ENCODE measurements at places on chromosomes 7 and 10.

DNA sequence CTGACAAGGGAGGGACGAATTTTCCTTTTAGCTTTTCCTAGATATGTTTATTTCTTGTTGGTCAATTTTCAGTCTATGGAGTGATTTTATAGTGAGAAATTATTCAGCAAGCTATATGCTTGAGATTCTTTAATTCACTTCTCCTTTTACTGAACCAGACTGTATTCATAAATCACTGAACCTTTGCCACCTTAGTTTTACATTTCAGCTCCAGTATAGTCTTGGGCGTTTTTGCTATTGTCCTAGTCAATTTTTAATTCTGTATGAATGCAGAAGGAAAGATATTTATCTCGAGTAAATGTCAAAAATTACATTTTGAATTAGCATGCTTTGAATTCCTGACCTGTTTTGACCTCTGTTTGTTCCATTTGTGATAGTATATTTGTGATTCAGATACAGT is 468.9 kb downstream of the IPMK start:
- DNase-seq = no peak

GRCh38 chr10:44589944-44590449 is 205.1 kb upstream of the CXCL12 start:
- no peak for DNase-seq

DNA sequence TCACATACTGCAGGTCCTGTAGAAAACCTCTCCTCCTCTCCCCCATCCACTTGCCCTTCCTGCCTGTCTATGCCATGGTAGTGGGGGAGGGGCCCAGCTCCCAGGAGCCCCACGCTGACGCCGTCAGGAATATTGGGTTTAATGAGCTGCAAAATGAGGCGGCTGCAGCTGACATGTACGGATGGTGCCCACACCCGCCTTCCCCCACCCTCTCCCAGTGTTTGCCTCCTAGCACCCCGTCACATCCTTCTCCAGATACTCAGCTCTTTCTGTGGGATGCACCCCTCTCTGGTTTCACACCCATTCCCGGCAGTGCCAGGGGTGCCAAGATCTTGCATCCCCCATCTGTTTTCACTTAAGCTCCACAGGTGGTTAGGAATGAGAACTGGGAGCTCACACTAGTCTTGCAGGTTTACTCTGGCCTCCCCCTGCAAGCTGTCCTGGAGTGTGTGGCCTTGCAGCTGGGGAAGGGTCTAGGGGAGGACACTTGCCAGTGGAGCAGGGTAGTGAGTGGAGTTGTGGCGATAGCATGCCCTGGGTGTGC is 26.1 kb downstream of the GBX1 start:
- DNase-seq = no peak

DNA sequence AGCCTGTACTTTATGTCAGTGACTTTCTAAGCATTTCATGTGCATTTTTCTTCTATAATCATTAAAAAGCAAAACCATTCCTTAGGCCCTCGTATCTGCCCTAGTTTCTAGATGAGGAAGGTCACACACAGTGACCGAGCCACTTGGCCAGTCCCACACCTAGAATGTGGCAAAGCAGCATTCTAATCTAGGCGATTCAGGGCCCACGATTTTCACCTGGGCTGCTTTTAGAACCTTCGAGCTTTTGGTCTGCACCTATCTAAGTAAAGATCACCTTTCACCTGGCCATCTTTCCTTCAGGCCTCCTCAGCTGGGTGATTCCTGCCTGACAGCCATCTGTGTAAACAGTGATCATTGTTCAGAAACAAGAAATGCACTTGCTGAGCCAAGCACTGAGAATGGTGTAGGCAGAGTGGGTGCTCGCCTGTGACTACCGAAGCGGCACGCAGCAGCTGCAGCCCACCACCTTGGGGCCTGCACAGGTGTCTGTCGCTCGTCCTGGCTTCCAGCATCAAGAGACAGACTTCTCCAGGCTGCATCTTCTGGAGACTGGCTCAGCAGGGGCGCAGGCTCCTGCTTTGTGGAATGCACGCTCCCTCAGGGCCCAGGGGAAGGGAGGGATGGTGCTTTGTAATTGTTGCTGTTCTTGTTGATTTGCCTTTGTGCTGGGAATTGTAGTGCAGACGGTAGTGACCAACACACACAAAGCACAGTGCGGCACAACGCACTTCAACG is 149.0 kb upstream of the INSYN2A start:
- DNase-seq = no peak

- DNase-seq = no peak
Measured at GRCh38 chr10:34859170-34859569, 44.1 kb upstream of the PARD3 start.

DNA sequence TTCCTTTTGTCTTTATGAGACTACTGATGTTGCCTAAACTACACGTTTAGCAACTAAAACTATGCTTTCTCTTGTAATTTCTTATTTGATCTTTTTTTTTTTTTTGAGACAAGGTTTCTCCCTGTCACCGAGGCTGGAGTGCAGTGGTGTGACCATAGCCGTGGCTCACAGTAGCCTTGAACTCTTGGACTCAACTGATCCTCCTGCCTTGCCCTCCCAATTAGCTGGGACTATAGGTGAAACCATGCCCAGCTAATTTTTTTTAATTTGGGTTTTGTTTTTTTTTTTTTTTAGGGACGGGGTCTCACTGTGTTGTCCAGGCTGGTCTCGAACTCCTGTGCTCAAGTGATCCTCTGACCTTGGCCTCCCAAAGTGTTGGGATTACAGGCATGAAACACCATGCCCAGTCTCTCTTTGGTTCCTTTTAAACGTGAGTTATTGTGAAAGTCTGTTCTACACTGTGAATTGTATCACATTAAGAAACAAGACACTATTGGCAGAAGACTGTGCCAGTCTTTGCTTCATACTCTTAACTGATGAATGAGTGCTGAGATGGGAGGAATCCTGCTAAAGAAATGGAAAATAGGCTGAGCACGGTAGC is 6.4 kb downstream of the TMEM248 start:
- no peak for DNase-seq

- DNase-seq = no peak
Measured at GRCh38 chr7:29418651-29419050, 145.0 kb upstream of the PRR15 start.

GRCh38 chr7:71472962-71473361 is 341.0 kb downstream of the GALNT17 start:
- no peak for DNase-seq

GRCh38 chr10:68402276-68402675 is 4.8 kb downstream of the RUFY2 start:
- DNase-seq = no peak

GRCh38 chr10:114708717-114709335 is 50.8 kb upstream of the ABLIM1 start:
- no peak for DNase-seq

DNA sequence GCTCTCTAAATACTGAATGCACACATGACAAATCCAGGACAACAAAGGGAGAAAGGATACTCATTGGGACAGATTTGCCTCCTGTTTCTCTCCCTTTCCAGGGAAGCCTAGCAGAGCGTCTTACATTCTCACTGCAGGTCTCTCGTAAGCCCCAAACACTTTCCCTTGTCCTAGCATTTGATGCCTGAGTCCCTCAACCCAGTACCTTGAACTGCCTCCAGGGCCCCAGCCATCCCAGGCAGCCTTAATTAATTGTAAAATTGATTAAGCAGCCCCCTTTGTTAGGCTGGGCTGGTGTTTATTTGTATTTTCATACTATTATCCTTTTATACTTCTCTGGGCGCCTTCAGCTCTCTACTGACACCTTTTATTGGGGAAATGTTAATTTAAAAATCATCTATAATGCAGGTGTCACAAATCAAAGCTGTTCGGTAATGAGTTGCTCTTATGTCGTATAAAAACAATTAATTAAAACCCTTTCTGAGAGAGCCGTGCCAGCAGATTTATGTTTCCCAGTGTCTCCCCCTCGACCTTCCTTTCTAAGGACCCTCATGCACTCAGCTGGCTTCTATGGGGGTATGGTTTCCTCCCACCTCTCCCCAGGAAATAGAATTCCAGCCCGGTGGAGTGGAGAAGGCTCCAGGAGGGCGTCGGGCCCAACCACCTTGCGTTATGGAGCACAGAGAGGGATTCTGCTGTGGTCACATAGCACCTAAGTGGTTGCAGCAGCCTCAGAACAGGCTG is 243.8 kb downstream of the RPS24 start:
- no peak for DNase-seq

DNA sequence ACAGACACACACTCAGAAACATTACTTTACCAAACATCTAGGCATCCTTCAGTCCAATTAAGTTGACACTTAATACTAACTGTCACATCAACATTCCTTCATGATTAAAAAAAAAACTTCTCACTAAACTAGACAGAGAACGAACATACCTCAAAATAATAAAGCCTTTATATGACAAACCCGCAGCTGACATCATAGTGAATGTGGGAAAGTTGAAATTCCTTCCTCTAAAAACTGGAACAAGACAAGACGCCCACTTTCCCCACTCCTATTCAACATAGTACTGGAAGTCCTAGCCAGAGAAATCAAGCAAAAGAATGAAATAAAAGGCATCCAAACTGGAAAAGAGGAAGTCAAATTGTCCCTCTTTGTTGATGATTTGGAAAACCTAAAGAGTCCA is 96.9 kb upstream of the PPP1R9A start:
- DNase-seq = no peak

DNA sequence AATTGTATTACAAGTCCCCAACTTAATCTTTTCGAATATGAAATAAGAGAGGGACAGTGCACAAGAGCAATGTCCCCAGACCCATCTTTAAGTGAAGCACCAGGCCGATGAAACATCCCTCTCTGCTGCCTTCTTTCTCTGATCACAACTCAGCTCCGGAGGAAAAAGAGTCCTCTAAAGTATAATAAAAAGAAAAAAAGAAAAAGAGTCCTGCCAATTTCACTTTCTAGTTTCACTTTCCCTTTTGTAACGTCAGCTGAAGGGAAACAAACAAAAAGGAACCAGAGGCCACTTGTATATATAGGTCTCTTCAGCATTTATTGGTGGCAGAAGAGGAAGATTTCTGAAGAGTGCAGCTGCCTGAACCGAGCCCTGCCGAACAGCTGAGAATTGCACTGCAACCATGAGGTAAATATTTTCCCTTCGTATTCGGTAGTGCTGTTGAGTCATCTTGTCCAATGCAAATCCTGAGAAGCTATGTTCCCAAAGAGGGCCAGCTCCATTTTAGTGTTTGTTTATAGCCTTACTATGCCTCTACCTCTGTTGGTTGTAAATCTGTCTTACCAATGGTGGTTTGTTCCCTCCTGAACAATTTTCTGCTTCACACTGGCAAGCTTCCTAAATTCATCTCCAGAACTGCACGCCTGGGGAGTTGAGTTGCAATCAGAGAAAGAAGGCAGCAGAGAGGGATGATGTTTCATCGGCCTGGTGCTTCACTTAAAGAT is at the start of gene IFIT2:
IFIT2 (plus strand) TSS at position 326 of the 725 bp plus-strand sequence; CDS start at position 404, 78 bp downstream.
- DNase-seq = peak; percentile 87

- no peak for DNase-seq
Measured at GRCh38 chr7:117273814-117274225, 49.0 kb downstream of the WNT2 start.

DNA sequence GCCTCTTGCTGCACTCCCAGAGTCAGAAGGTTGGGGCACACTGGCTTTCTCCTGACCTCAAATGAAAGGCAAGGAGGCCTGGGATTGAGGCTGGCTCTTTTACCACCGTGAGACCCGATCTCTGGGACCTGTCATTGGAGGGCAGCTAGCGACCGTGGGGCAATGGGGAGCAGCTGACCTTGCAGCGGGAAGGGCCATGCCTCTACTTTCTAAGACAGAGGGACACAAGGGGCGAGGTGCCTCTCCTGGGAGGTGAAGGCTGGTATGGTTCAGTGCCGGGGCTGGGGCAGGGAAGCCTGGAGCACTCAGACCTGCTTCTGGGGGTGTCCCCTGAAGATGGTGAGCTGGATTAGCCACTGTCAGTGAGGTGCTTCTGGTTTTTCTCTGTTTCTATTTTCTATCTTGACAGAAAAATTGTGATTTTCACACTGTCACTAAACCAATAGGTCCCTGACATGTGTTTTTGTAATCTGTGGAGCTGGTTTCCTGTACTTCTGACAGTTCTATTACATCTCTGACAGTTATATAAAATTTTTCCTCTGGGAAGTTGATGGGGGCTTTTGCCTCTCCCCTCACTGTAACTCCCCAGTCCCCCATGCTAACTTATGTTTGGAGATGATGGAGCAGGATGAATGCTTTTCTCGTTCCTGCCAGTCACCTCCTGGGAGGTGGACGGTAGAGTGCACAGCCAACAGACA is 340.8 kb downstream of the RPS24 start:
- no peak for DNase-seq

- DNase-seq = no peak
Measured at GRCh38 chr10:21265622-21266021, 259.9 kb downstream of the SKIDA1 start.

DNA sequence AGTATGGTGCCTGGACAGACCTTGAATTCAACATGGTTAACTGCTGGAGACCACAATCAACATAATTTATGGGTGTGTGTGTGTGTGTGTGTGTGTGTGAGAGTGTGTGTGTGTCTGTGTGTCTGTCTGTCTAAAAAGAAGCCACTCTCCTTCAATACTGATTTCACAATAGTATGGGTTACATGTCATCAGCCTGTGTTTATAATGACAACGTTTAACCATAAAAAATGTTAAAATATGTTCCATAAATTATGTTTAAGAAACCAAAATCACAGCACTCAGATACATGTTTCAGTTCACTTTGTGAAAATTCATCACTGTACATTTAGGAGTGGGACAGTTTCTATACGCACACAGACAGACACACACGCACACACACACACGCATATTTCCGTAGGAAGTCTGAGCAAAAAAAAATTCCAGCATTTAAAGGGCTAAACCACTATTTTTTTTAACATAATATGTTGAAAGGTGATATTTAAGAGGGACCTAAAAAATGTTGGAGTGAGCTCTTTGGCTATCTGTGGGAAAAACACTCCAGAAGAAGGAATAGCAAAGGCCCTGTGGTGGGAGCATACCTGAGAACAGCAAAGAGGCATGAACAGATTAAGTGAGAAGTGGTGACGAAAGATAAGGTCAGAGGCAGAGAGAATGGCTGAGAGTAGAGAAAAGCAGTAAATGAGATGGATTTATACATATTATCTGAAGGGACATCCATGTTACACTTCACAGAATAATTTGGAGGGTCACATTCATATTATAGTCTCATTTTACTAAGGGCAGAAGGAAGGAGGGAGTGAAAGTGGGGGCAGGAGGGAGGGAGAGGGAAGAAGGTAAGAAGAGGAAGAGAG is 10.9 kb downstream of the PDZD8 start:
- no peak for DNase-seq

- no peak for DNase-seq
Measured at GRCh38 chr7:73610105-73610504, 14.2 kb downstream of the MLXIPL start.
